Hematopoietic multipotent progenitor cell treated with erythropoietin and hydrocortisone succinate and interleukin-3 and kit ligand, for 8 days (in vitro differentiated cells): ENCODE measurements at places on chromosomes 5 and 9.

DNA sequence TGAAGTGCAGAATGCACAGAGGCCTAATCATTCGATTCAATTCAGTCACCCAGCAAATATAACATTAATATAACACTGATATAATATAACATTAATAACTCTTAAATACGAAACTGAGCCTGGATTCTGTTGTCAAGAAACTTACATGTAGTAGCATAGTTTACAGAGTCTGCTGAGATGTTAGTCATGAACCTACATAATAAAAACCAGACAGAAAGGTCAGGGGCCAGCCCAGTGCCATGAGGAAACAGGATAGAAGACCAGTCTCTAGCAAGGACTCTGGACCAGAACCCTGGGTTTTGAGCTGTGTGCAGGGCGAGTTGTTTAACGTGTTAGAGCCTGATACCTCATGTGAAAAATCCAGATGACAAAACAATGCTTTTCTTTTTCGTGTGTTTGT is 234.7 kb downstream of the NR2F1-AS1 start:
- DNase-seq: no peak

DNA sequence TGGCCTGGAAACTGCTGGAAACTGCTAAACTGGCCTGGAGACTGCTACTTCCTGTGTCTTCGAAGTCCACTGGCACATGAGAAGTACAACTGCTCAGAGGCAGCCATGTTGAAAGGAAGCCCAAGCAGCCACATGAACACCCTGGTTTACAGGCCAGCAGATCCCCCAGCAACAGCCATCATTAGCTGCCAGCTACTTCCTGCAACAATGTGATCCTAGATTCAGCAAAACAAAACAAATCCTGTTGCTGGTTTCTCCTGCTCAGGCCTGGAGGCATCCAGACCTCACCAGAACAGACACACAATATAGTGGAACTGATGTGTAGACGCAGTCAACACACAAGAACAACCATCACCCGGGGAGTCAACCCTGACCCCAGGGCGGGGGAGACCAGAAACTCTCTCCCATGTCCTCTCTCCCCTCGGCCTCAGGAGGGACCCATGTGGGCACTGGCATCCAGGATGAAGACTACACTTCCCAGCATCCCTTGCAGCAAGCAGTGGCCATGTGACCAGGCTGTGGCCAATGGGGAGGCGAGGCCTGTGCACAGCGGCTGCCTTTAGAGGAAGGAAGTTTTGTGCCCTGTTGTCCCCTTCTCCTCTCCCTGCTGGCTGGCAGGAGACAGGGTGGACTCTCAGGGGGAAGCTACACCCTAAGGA is 9.2 kb upstream of the LCN15 start:
- DNase-seq: peak; percentile 70

- no peak for DNase-seq
These were observed 5.8 kb upstream of the FCN1 start for GRCh38 chr9:134923466-134923865.

- no peak for DNase-seq
These were observed 239.6 kb downstream of the CACNA1B start for GRCh38 chr9:138117101-138117750.
